ENCODE measurements at places on chromosomes 3 and 15.

- no peak for DNase-seq
Measured at GRCh38 chr3:9308298-9308990, 54.4 kb upstream of the THUMPD3 start.

DNA sequence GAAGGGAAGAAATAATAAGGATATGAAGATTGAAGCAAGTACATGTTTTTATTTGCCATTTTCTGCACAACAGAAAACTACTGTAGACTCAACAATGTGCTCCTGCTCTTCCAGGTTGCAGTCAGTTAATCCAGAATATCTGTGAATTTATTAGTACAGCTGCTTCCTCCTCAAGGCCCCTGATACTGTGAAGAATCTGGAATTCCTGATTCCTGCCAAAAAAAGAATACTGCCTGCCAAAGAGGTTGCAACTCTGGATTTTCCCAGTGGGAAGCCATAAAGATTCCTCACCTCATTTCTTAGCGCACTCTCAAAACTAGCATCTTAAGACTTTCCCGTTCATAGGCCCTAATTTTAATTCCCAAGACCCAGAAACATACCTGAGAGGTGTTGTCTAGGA lies 33.6 kb upstream of the LRRC3B start:
- DNase-seq = no peak

- no peak for DNase-seq
Measured at GRCh38 chr15:74530771-74531143, 10.3 kb upstream of the ARID3B start.

DNA sequence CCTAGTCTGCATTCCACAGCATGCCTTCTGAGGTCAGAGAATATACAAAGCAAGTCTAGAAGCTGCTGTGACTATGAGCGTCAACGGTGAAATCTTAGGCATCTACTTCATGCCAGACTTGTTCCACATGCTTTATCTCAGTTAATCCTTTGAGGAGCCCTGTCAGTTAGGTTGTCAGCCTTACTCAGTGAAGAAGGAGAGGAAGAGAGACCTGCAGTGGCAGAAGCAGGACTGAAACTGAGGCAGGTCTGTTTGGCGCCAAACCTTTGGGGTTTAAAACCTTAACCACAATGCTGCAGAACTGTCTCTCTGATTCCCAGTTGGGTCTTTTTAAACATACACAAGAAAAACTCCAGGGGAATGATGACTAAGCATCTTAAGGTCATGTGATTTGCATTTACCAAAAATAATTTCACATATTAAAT lies 139.0 kb upstream of the LIPC start:
- DNase-seq = no peak

DNA sequence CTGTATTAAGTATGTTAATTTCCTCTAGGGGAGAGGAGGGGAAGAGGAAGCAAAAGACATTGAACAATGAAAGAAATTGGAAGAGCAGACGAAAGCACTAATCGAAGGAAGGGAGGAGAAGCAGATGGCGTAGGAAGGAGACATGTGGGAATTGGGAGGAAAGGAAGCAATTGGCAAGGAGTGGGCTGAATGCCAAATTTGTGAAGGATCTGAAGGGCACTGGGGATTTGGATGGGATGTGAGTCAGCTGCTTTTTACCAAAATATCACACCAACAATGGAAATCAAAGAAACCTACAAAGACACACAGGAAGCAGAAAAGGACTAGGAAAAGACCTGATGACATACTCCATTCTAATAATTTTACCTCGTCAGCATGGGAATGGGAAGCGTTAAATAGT lies 1029.8 kb downstream of the ROBO1 start:
- DNase-seq = no peak

- DNase-seq = no peak
Measured at GRCh38 chr3:26484140-26484539, 138.4 kb upstream of the LRRC3B start.

- DNase-seq = no peak
Measured at GRCh38 chr3:77460326-77460725, 420.4 kb downstream of the ROBO2 start.

- no peak for DNase-seq
Measured at GRCh38 chr15:62469874-62470688, 305.0 kb upstream of the C2CD4B start.

GRCh38 chr3:101879102-101879501 lies 29.8 kb downstream of the NFKBIZ start:
- no peak for DNase-seq

GRCh38 chr15:85331655-85332285 lies 48.6 kb upstream of the AKAP13 start:
- DNase-seq = no peak

DNA sequence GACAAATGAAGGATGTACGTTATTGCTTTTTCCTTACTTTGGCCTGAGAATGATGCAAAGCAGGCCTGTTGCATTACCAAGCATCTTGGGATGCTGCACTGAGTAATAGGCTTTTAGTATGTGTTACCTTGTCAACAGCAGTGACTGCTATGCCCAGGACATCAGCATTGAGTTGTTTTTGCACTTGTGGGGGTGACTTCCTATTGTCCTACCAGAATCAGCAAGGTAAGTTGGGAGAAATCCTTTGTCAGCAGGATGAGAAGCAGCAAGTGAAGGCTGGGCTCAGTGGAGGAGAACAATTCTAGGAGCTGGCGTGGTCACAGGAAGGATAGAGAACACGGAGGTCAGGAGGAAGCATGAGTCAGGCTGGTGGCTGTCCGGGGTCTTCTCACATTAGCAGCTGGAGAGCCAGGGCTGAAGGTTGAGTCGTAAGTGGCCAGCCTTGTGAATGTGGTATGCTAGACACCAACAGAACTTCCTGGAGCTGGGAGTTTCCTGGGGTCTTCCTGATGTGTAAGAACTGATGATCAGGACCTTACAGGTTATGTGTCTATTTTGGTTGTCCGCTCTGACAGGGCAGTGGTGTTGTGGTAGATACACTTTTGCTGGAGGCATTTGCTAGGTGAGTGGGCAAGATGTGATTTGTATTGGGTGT lies 142.7 kb downstream of the FNDC3B start:
- DNase-seq = no peak

All from spleen (tissue), 13 donors.